ENCODE measurements at places on chromosomes 6 and 20.

- no peak for DNase-seq
Observed at GRCh38 chr20:46371656-46372055, 34.8 kb downstream of the ELMO2 start.

- no peak for DNase-seq
Observed at GRCh38 chr6:157551041-157551832, 170.2 kb downstream of the ZDHHC14 start.

DNA sequence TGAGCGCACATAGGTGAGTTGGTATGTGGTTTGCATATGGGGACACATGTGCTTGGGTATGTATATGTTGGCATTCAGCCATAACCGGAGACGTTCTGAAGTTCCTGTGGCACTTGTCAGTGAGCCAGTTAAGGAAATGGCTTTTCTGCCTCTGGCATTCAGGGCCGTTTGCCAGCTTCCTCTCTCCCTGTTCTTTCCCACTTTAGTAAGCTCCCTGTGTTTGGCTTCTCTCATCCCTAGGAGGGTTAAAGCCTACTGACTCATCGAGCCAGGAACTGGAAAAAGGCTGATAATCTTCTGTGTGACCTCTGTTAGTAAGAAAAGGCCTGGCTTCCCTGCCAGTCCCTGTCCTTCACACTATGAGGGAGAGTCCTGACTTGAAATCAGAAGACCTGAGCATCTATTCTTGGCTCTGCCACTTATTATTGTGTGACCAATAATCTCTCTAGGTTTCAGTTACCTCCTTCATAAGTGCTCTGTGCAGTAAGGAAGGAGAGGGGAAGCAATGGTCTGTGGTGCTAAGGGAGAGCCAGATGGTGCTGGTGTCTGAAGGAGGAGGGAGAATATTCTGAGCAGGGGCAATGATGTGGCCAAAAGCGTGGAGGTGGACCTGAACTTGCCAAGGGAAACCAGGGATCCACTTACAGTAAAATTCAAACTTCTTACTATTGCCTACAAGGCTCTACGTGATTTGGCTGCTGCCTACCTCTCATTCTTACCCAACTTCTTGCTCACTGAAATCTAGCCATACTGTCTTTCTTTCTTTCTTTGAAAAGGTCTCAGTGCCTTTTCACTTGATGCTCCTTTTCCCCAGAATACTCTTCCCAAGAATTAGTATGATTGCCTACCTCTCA, 31.4 kb downstream of the ACSS2 start:
- DNase-seq = no peak

- DNase-seq = no peak
Observed at GRCh38 chr6:163427498-163428254, 13.2 kb downstream of the QKI start.

DNA sequence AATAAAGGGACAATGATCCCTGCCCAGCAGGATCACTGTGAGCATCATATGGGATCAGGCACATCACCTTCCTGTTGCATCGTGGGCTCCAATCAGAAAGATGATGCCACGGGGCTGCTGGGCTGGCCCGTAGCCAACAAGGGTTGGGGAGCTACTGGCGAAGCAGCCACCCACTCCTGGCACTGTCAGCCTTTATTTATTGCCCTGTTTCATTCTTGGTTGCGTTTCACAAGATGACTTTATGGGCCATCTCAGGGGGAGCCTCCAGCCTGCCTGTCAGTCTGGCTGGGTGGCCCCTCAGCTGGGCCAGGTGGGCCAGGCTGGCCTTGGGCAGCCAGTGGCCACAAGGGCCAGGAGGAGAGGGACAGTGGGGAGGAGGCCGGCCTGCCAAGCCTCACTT, 17.3 kb downstream of the VSTM2L start:
- DNase-seq = no peak

DNA sequence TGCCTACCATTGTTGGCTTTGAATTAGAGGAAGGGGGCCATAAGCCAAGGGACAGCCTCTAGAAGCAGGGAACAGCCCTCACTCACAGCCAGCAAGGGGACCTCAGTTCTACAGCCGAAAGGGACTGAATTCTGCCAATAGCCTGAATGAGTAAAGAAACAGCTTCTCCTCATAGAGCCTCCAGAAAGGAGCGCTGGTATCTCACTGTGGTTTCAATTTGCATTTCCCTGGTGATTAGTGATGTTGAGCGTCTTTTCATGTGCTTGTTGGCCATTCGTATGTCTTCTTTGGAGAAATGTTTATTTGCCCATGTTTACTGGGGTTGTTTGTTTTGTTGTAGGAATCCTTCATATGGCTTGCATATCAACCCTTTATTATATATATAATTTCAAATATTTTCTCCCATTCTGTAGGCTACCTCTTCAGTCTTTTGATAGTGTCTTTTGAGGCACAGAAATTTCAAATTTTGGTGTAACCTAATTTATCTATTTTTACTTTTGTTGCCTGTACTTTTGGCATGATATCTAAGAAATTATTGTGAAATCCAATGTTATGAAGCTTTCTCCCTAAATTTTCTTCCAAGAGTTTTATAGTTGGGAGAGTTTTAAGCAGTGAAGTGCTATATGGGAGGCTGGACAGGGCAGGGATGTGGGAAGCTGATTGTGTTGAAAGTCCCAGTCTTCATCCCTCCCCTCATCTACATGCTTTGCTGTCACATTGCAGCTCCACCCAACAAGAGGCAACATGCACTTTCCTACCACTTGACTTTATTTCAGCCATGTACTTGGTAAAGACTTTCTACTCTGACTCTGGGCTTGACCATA, 82.3 kb upstream of the SHLD1 start:
- no peak for DNase-seq

GRCh38 chr20:41293269-41294037, 24.1 kb downstream of the ZHX3 start:
- no peak for DNase-seq

DNA sequence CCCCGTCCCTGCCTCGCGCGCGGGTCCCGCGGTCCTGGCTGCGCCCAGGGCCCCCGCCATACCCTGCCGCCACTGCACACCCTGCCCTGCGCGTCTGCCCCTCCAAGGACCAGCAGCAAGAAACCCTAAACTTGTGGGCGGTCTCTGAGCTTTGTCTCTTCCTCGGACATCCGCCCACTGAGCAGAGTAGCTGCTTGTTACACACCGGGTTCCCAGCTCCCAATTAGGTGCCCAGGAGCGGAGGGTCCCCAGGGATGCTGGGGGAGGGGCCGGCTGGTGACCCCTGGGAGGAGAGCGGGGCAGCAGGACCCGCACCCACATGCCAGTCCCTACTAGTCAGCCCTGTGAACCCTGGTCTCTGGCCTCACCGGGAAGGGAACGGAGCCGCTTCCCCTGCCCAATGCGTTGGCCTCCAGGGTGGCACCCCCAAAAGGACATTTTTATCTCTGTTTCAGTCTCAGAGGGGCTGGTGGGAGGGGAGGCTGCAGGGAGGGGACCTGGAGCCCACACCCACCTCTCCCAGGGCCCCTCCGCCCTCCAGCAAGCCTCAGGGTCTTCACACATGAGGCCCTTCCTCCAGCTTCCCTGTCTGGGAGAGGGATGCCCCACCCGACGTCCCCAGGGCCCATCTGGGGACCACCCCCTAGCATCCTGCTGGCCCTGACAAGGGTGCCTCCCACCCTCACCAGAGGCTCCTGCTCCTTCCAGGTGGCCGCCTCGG, 10.5 kb downstream of the STMN3 start:
- no peak for DNase-seq

- peak; percentile 63 for DNase-seq
Observed at GRCh38 chr6:37705239-37706051, 7.8 kb upstream of the MDGA1 start.

DNA sequence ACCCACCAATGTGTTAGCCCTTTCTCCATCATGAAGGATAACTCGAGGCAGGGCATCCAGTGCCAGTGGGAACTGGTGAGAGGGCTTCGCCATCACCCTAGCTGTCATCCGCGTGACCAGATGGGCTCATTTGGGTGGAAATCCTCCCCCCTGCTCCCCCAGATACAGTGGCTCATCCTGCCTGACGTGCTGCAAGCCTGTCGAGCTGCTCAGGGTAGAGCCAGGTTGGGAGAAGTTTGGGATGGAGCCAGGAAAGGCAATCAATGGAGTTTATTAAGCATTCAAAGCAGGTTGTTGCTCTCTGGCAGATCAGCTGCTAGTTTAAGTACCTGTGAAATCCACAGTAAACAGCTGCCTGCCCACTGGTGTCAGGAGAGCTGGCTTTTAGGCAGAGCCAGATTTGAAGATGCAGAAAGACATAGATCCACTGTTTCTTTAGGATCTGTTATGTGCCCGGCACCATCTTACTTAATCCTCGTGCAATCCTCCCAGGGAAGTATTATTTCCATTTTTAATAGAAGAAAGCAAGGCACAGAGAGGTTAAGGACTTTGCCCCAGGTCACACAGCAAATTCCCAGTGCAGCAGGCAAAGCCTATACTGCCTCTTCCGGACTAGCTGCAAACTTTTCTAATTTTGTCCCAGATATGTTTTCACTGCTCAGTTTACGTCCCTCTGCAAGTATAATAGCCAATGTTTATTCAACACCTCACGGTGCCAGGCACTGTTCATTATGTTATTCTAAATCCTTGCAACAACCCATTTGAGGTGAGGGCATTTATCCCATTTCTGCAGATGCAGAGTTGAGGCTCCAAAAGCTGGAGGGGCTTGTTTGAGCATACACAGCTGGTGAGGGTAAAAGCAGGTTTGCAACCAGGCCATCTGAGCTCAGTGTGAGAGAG, 54.1 kb upstream of the KCNG1 start:
- no peak for DNase-seq

DNA sequence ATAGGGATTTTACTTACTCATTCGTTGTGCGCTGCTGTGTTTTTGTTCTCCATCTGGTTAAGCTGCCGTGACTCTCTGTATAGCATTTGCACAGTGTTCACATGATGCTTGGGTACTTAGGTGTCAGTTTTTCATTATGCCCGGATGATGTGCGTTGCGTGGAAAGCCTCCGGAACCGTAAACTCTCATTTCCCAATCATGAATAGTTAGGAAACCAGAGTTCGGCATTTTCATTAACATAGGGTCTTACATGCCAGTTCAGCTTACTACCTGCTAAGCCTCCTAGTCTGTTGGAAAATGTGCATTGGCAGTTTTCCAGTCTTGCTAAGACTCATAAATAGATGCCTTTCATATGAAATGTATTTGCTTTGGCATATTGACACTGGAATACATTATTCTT, 483.4 kb upstream of the FLRT3 start:
- no peak for DNase-seq

DNA sequence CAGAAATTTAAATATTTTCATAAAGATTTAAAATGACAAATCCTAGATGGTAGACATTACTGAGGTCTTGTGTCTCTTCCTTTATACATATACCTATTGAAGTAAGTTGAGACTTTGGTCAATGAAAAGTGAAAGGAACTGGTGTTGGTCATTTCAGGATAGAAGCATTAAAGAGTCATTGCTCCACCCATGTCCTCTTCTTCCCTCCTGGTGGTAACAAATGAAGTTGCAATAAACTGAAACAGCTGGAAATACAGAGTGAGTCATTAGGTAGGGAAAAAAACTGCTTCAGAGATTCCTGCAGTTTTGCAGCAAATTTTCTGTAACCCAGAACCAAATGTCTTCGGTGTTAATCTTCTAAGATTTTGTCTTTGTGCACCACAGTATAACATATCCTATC, 448.0 kb downstream of the EYS start:
- DNase-seq = no peak

DNA sequence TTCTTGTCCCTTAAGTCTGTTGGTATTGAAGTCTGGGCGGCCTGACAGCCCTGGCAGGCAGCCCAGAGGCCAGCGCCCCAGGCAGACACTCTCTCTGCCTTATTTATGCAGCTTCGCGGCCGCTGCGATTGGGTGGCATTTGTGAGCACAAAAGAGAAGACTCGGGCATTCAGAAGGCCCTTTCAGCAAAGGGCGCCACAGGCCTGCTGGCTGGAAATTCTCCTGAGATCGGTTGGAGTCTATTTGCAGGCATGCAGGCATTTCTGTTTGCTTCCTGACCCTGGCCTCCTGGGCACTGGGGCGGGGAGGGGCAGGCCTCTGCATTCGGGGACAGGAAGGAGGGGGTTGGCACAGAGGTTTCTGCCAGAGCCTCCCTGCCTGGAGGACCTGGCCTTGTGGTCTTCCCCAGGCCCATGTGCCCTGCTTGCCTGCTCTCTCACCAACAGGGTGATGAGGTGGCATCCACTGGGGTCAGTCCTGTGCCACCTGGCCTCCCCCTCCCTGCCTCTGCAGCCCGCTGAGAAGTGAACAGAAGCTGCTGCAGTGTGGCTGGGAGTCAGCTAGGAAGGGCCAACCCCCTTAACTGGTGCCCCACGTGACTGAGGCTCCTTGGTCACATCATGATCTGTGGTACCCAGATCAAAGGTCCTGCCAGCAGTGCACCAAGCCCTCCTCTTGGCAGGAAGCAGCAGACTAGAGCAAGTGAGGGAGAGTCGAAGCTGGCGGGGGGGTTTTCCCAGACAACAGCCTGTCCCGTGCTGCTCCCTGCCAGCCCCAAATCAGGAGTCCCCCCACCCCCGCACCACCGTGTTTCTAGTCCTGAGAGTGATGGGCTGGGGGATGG, 16.6 kb upstream of the CCDC167 start:
- DNase-seq = peak; percentile 71

- no peak for DNase-seq
Observed at GRCh38 chr20:39871013-39871412, 818.0 kb downstream of the MAFB start.

GRCh38 chr6:116420341-116420740, 40.8 kb upstream of the CALHM6 start:
- DNase-seq = no peak

GRCh38 chr20:32354592-32355416, 3.3 kb upstream of the ASXL1 start:
- no peak for DNase-seq

DNA sequence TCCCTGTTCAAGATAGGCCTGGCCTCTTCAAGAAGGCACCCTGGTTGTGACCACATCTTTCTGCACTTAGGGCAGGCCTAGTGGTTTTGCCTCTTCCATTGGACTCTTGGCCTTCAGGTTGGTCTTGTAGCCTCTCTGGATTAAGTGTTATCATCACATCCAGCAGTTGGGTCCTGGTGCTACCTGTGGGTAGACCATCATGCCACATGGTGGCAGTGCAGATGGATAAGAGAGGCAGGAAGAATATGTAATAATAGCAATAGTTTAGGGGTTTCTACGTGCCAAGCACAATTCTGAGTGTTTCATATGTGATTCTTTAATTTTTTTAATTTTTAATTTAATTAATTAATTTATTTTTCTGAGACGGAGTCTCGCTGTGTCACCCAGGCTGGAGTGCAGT, 28.5 kb upstream of the SNRPB2 start:
- no peak for DNase-seq

- no peak for DNase-seq
Observed at GRCh38 chr6:123770247-123770949, 33.3 kb upstream of the NKAIN2 start.

DNA sequence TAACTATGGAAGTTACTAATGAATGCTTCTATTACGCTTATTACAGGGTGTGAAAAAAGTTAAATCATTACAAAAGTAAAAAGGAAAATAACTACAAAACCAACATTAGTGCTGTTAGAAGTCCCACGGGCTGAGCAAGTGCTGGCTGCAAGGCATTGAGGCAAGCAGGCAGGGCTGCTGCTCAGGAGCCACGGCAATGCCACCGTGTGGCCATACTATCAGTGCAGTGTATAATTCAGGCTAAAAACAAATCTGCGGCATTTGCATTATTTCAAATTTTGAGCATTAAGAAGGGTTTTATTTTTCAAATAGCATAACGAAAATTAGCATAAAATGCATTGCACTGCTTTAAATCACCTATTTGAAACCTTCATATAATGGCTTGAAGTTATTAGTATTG, 17.1 kb downstream of the IFNGR1 start:
- DNase-seq = no peak
